Stomach (tissue), 19 donors: ENCODE measurements at places on chromosomes 6 and 20. TPM values are rescaled to one million over a fixed set of nuclear protein-coding genes. Genes with fewer than 3 reads are reported as not detected.

Gene SPATA25
- total RNA-seq, result 15.5 TPM

Gene ELOVL4
- 5.3 TPM for total RNA-seq

- DNase-seq, result no peak
- H3K4me3 ChIP-seq, result no peak overlapping the region
- no peak overlapping the region for H3K27ac ChIP-seq
- no peaks in the 10 kb centered on the region for H3K36me3 ChIP-seq
Observed at GRCh38 chr20:50020288-50020687, 37.5 kb downstream of the SNAI1 start.

Gene IMPG1
- not detected for total RNA-seq

Gene KCNK17
- total RNA-seq, result not detected

Gene VSTM2L
- total RNA-seq, result not detected

- no peaks in the 10 kb centered on the region for H3K4me1 ChIP-seq
- no peak overlapping the region for H3K4me3 ChIP-seq
- no peak for DNase-seq
Observed at GRCh38 chr6:48977573-48977972, 485.5 kb downstream of the MMUT start.

GRCh38 chr20:63210011-63210605, 5.8 kb downstream of the YTHDF1 start:
- peaks cover 51% of the 10 kb centered on the region for H3K36me3 ChIP-seq
- no peaks in the 10 kb centered on the region for H3K27me3 ChIP-seq
- no peak for DNase-seq
- H3K4me3 ChIP-seq, result no peak overlapping the region
- H3K4me1 ChIP-seq, result peaks cover 29% of the 10 kb centered on the region
- H3K27ac ChIP-seq, result no peak overlapping the region

- H3K27ac ChIP-seq, result peak overlapping the region; percentile 43
- H3K36me3 ChIP-seq, result no peaks in the 10 kb centered on the region
- H3K4me1 ChIP-seq, result peaks cover 10% of the 10 kb centered on the region
- H3K4me3 ChIP-seq, result no peak overlapping the region
- DNase-seq, result no peak
Observed at GRCh38 chr20:48797850-48798747, 29.7 kb downstream of the PREX1 start.

GRCh38 chr6:108608453-108609275, 47.9 kb downstream of the FOXO3 start:
- no peak for DNase-seq
- no peaks in the 10 kb centered on the region for H3K27me3 ChIP-seq
- H3K36me3 ChIP-seq, result no peaks in the 10 kb centered on the region
- no peak overlapping the region for H3K27ac ChIP-seq
- H3K4me3 ChIP-seq, result no peak overlapping the region

Gene RAET1E
- total RNA-seq, result not detected

DNA sequence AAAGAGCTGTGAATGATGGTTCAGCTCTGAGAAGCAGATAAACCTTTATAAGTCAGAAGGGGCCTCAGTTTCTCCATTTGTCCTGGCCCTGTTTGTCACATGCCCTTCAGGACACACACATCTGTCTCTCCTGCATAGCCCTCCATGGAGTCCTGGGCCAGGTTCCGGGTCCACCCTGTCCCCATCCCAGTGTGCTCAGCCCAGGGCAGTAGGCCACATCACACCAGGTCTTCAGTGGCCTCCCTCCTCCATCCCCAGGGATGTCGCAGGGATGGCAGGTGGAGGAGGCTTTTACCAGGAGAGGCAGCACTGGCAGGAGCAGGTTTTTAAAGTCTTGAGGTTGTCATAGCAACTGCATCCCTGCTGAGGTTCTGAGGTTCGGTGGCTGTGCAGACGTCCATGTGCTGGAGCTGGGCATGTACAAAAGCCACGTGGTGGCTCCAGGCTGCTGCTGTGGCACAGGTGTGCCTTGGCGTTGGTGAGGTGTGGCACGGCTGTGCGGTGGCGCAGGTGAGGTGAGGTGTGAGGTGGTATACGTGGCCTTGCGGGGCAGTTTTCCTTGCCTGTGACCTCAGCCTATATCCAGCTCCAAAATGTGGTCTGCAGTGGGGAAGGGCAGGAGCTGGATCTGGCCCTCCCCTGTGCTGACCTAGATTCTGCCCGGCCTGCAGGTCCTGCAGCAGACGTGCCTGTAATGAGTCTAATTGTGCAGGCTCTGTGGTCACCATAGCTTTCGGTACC, 8.0 kb upstream of the NPBWR2 start:
- no peak overlapping the region for H3K4me3 ChIP-seq
- peaks cover 4% of the 10 kb centered on the region for H3K4me1 ChIP-seq
- no peak for DNase-seq
- no peaks in the 10 kb centered on the region for H3K27me3 ChIP-seq
- no peak overlapping the region for H3K27ac ChIP-seq
- no peaks in the 10 kb centered on the region for H3K36me3 ChIP-seq

Gene FRS3
- 0.29 TPM for total RNA-seq

- no peak overlapping the region for H3K27ac ChIP-seq
- no peaks in the 10 kb centered on the region for H3K27me3 ChIP-seq
- H3K4me1 ChIP-seq, result no peaks in the 10 kb centered on the region
- no peaks in the 10 kb centered on the region for H3K36me3 ChIP-seq
- no peak overlapping the region for H3K4me3 ChIP-seq
Observed at GRCh38 chr20:868279-868678, 34.8 kb downstream of the FAM110A start.

GRCh38 chr6:129617986-129618385, 92.0 kb downstream of the ARHGAP18 start:
- H3K27me3 ChIP-seq, result no peaks in the 10 kb centered on the region
- H3K4me1 ChIP-seq, result no peaks in the 10 kb centered on the region
- no peak for DNase-seq
- no peak overlapping the region for H3K4me3 ChIP-seq
- H3K36me3 ChIP-seq, result peaks cover 26% of the 10 kb centered on the region

Gene MAP3K7
- total RNA-seq, result 21.0 TPM

Gene POM121L2
- not detected for total RNA-seq

Gene JPH2
- 38.9 TPM for total RNA-seq

DNA sequence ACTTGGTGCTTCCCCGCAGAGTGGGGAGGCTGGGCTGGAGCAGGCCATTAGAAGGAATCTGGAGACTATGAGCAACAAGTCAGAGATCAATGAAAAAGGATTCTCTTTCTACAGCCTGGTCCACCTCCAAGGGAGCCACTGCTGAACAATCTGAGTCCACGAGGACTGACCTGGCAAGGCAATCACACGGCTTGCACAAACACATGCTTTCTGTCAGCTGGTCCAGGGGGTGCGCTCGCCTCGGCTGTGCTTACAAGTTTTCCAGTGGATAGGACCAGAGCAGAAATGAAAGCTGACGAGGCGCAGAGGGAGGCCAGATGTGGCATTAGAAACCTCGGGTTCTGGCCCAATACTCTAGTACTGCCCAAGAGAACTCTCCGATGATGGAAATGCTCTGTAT, 18.1 kb downstream of the KCNK5 start:
- no peaks in the 10 kb centered on the region for H3K36me3 ChIP-seq
- H3K27me3 ChIP-seq, result no peaks in the 10 kb centered on the region
- DNase-seq, result no peak
- no peak overlapping the region for H3K27ac ChIP-seq

GRCh38 chr6:160042014-160042773, 73.3 kb downstream of the IGF2R start:
- no peaks in the 10 kb centered on the region for H3K27me3 ChIP-seq
- H3K4me1 ChIP-seq, result peaks cover 7% of the 10 kb centered on the region
- peak overlapping the region; percentile 39 for H3K27ac ChIP-seq
- H3K4me3 ChIP-seq, result no peak overlapping the region
- H3K36me3 ChIP-seq, result peaks cover 91% of the 10 kb centered on the region

GRCh38 chr6:76764057-76764456, 691.6 kb upstream of the IMPG1 start:
- H3K27ac ChIP-seq, result no peak overlapping the region
- no peaks in the 10 kb centered on the region for H3K4me1 ChIP-seq
- H3K4me3 ChIP-seq, result no peak overlapping the region
- H3K36me3 ChIP-seq, result no peaks in the 10 kb centered on the region

- H3K4me3 ChIP-seq, result no peak overlapping the region
- H3K4me1 ChIP-seq, result no peaks in the 10 kb centered on the region
- H3K27me3 ChIP-seq, result no peaks in the 10 kb centered on the region
- H3K27ac ChIP-seq, result no peak overlapping the region
- no peaks in the 10 kb centered on the region for H3K36me3 ChIP-seq
Observed at GRCh38 chr20:38880952-38881735, 45.1 kb upstream of the FAM83D start.

DNA sequence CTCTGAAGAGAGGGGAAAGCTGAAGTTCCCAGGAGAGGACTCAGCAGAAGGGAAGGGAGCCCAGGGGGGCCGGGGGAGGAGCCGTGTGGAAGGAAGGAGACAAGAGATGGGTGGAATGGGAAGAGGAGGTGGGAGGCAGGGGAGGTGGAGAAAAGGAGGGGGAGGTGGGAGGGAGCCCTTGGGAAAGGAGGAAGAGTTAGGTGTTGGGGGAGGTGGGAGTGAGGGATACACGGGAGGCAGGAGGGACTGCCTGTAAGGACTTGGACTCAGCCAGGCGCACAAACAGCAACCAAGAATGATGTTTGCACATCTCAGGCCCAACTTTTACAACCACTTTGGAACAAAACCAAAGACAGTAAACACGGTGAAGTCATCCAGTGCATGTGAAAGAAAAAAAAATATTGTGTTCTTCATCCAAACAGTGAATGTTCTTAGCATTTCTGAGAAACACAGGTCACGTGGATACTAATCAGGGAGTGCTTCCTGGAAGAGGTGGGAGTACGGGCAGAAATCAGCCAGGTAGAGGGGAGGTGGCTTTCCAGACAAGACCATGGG, 17.4 kb upstream of the LSM14B start:
- DNase-seq, result no peak
- no peaks in the 10 kb centered on the region for H3K36me3 ChIP-seq
- H3K27ac ChIP-seq, result no peak overlapping the region
- no peak overlapping the region for H3K4me3 ChIP-seq

- peak; percentile 58 for DNase-seq
- H3K27ac ChIP-seq, result no peak overlapping the region
- no peak overlapping the region for H3K4me3 ChIP-seq
- peaks cover 68% of the 10 kb centered on the region for H3K4me1 ChIP-seq
- no peaks in the 10 kb centered on the region for H3K27me3 ChIP-seq
- H3K36me3 ChIP-seq, result no peaks in the 10 kb centered on the region
Observed at GRCh38 chr6:17703256-17703694, 3.5 kb downstream of the NUP153 start.

Gene C6orf52
- total RNA-seq, result 3.2 TPM

Gene OR2B6
- total RNA-seq, result not detected

Gene DPPA5
- total RNA-seq, result not detected

DNA sequence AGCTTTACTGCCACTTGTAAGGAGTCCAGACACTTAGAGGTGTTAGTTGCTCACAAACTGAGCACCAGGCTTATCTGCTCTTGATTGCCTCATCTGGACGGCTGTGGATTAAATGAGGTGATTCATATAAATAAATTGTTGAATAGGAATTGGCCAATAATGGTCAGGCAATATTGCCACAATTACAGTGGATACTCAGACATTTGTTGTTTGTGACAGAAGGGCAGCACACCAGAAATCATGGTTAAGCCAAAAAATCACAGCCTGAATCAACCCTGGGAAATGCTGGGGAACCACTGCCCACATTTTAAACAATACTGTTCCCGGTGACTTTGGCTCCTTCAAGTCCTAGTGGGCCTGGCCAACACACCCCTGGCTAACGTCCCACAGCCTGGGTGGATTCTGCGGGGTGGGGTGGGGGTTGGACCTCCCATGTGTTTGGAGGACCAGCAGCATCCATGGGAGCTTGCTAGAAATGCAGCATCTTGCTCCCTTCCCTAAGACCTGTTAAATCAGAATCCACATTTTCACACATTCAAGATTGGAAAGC, 29.5 kb upstream of the SPDEF start:
- no peak overlapping the region for H3K27ac ChIP-seq
- peaks cover 12% of the 10 kb centered on the region for H3K4me1 ChIP-seq
- H3K4me3 ChIP-seq, result no peak overlapping the region
- no peak for DNase-seq
- no peaks in the 10 kb centered on the region for H3K27me3 ChIP-seq

Gene CLPSL1
- total RNA-seq, result not detected

- H3K36me3 ChIP-seq, result peaks cover 20% of the 10 kb centered on the region
- peaks cover 70% of the 10 kb centered on the region for H3K4me1 ChIP-seq
- H3K27me3 ChIP-seq, result no peaks in the 10 kb centered on the region
- H3K27ac ChIP-seq, result peak overlapping the region; percentile 78
- DNase-seq, result peak; percentile 47
Observed at GRCh38 chr20:46400828-46401477, 5.5 kb downstream of the ELMO2 start.

DNA sequence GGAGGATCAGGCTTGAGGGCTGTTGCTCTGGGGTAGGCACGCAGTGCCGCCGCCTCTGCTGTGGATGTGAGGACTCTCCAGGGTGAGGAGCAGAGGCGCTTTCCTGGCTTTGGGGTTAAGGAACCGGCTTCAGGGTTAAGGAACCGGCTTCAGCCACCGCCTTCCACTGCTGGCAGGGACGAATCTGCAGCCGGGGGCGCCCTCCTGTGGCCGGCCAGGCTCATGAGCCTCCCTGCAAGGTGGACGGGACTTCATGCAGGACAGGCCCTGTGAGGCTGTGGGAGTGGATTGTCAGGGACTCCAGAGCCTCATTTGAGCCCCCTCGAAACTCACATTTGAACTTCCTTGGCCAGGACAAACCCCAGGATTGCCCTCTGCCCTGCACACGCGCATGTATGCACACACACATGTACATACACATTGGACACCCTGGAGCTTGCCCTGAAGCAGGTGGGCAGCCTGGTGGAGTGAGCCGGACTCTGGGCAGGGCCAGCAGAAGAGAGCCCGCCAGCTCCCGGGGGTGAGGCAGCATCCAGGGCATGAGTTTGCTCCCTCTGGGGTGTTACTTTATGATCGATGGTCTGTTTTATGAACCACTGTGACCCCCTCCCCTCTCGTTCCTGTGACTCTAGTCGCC, 146.9 kb downstream of the PHACTR3 start:
- H3K27me3 ChIP-seq, result peaks cover 12% of the 10 kb centered on the region
- no peaks in the 10 kb centered on the region for H3K36me3 ChIP-seq
- DNase-seq, result peak; percentile 91
- peaks cover 37% of the 10 kb centered on the region for H3K4me1 ChIP-seq
- no peak overlapping the region for H3K27ac ChIP-seq

- peaks cover 7% of the 10 kb centered on the region for H3K36me3 ChIP-seq
- H3K4me1 ChIP-seq, result peaks cover 53% of the 10 kb centered on the region
- H3K27me3 ChIP-seq, result no peaks in the 10 kb centered on the region
- no peak overlapping the region for H3K4me3 ChIP-seq
- DNase-seq, result peak; percentile 57
- peak overlapping the region; percentile 46 for H3K27ac ChIP-seq
Observed at GRCh38 chr6:85580118-85580877, 13.4 kb downstream of the SNX14 start.

Gene MEI4
- total RNA-seq, result not detected

- H3K36me3 ChIP-seq, result no peaks in the 10 kb centered on the region
- H3K4me1 ChIP-seq, result no peaks in the 10 kb centered on the region
- no peak overlapping the region for H3K27ac ChIP-seq
- DNase-seq, result no peak
- no peaks in the 10 kb centered on the region for H3K27me3 ChIP-seq
Observed at GRCh38 chr6:122374307-122374706, 25.1 kb upstream of the HSF2 start.
